Islet precursor cell (in vitro differentiated cells): ENCODE measurements at places on chromosomes 3 and 15.
A peak's percentile ranks its signal among the peaks of the same experiment; 100 is the strongest.

- no peak for DNase-seq
Measured at GRCh38 chr3:169636928-169637327, 26.6 kb downstream of the MECOM start.

DNA sequence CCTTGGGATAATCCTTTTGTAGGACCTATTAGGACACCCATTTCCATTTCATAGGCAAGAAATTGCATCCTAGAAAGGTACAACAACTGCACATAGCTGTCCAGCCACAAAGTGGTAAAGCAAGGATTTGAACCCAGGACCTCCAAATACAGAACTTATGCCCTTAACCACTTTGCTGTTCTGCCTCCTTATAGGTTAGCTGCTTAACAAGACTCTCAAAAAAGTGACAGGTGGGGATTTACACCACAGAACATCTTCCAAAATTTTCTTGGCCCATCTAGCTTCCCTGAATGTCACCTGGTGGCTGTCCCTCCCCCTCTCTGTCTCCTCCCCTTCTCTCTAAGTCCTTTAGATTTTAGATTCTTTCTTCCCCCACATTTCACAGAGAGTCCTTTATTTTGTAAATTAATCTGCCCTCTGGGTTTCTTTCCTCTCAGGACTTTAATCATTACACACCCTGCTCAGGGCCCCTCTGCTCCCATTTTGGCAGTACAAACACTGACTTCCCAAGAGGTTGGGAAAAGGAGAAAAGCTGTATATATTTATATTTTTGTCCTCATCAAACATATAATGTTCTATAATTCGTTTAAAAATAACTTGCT is 120.6 kb downstream of the CPNE4 start:
- DNase-seq, result no peak

GRCh38 chr3:53518495-53518981 is 24.1 kb downstream of the CACNA1D start:
- DNase-seq, result no peak

- peak; percentile 28 for DNase-seq
Measured at GRCh38 chr15:82549199-82549665, 9.0 kb upstream of the RPS17 start.

- DNase-seq, result no peak
Measured at GRCh38 chr15:82830427-82831173, 21.2 kb downstream of the WHAMM start.

GRCh38 chr3:159941038-159942000 is 47.3 kb upstream of the IL12A start:
- DNase-seq, result peak; percentile 73

DNA sequence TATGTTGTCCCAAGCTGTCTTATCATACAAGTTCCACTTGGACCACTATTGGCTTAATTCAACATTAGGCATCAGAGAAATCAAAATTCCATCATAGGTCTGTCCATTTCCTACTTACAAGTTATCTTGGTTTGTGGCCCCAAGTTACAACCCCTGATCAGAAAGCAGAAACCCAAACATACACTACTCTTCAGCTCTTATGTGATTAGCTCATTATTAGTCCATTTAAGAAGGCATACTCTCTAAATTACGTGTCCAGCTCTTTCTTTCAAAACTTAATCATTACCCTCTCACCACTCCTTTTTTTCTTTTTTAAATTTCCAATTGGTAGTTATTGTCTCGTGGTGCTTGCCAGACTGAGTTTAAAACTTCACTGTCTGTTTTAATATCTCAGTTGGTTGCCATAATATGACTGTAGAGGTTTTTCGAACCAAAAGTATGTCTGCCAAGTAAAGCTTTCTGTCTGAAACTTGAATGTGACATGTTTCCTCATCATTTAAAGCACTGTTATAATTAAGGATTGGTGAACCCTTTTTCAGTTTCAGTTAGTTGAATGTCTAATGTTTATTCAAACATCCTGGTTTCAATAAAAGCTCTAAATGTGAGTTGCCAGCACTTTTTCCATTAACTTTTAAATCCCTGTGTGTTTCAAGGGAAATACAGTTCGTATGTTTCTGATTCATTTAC is 150.3 kb downstream of the SAMMSON start:
- no peak for DNase-seq
